ENCODE measurements at places on chromosomes 11 and 22. TPM values are rescaled to one million over a fixed set of nuclear protein-coding genes. Genes with fewer than 3 reads are reported as not detected.

Gene NUDT8
- polyA plus RNA-seq: 1.6 TPM

Gene CARNS1
- polyA plus RNA-seq: not detected

Gene SLC22A25
- not detected for polyA plus RNA-seq

Gene INSC
- 0.15 TPM for polyA plus RNA-seq

Gene IL10RA
- 0.14 TPM for polyA plus RNA-seq

Gene GRK3
- 6.0 TPM for polyA plus RNA-seq

Gene C22orf42
- polyA plus RNA-seq: not detected

Gene RPS19BP1
- polyA plus RNA-seq: 66.1 TPM

Gene PAMR1
- polyA plus RNA-seq: 4.1 TPM

Gene PGA5
- polyA plus RNA-seq: not detected

Gene OR8A1
- not detected for polyA plus RNA-seq

Gene FOLR2
- polyA plus RNA-seq: not detected

Gene SLC15A3
- polyA plus RNA-seq: 2.0 TPM

Gene PARVA
- polyA plus RNA-seq: 21.1 TPM

Gene PHRF1
- polyA plus RNA-seq: 10.7 TPM

Gene GAL3ST3
- polyA plus RNA-seq: not detected

Gene SYT8
- polyA plus RNA-seq: 22.3 TPM
